ENCODE measurements at places on chromosomes 11 and 22.

DNA sequence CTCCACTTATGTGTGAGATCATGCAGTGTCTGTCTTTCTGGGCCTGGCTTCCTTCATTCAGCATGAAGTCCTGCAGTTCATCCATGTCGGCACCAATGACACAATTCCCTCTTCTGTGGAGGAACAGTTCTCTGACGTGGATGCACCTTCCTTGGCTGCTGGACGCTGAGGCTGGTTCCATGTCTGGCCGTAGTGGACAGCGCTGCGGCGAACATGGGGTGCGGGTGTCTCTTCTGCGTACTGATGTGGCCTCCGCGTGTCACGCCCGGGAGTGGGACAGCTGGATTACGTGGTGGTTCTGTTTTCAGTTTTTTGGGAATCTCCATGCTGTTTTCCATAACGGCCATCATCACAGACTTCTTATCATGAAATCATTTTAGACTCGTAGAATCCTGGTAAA, 16.9 kb upstream of the MUC2 start:
- DNase-seq: no peak

DNA sequence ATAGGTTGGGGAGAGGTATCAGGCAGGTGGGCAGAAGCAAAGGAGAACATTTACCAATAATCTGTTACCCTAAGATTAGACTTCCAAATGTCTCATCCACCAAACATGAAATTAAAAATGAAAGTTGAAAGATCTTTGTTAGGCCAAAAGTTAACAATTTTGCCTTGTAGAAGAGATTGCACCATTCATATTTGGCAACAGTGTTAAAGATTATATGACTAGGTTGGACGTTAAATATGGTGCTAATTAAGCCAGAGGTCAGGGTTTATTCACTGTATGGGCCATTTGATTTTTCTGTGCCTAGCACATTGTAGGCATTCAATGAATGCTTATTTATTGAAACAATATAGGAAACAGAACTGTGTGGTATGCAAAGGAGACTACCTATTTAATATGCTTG, 126.1 kb upstream of the SLC5A12 start:
- DNase-seq: no peak

GRCh38 chr11:7222619-7223018, 29.1 kb upstream of the SYT9 start:
- no peak for DNase-seq

DNA sequence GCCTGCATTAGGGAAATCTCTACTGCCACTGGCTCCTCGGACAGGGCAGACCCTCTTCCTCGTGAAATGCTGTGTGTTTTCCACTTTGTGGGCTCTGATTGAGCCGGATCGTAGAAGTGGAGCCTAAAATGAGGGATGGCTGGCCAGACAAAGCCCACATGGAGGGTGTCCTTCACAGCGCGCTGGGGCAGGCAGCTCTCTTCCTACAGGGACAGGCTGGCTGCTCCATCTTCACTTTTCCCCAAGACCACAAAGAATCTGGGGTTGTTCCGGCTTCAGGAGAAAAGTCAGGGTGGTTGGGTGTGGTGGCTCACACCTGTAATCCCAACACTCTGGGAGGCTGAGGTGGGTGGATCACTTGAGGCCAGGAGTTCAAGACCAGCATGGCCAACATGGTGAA, 94.9 kb downstream of the MORC2 start:
- no peak for DNase-seq

DNA sequence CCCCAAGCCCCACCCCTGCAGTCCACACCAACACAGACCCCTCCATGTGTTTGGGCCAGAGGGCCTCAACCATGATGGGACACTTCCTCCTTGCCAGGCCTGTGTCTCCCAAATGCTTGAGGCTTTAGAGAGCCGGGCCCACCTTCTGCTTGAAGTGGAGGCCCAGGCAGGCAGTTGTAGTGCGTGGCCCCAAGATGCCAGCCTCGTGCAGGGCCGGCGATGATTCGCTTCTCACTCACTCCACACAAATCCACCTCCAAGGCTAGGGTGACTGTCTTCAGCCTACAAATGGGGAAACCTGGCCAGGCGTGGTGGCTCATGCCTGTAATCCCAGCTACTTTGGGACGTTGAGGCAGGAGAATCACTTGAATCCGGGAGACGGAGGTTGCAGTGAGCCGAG, 5.7 kb downstream of the PRR5 start:
- DNase-seq: peak; percentile 56

DNA sequence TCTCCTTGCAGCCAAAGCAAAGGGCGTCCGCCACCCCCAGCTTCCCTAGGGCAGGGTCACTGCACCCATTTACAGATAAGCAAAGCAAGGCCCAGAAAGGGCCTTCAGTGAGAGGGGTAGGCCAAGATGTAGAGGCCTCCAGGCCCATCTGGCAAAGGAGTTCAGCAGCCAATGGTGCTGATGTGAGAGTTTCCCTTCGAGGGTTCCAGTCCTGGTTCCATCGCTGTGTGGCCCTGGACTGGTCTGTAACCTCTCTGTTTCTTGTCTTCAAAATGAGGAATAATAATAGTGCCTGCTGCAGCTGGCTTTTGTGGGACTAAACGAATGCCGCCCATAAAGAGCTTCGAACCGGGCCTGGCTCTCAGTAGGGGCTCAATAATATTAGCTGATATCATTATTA, 4.0 kb downstream of the ELFN2 start:
- DNase-seq: no peak

- no peak for DNase-seq
Measured at GRCh38 chr11:115929618-115930129, 425.5 kb upstream of the CADM1 start.

DNA sequence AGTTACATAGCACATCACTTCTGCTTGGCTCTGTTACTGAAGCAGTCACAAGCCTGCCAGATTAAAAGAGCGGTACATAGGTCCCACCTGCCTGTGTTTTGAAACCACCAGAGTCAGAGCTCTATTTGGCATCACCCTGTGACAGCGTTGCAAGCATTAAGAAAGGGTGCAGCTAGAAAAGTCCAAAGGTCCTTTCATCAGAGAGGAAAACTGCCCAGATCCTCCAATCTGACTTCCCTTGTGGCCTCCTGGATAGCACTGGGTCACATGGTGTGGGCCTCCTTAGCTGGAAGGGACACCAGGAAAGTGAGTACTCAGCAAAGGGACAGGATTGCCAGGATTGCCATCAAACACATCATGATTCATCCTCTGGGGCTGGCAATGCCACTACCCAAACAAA, 22.9 kb downstream of the STX3 start:
- DNase-seq: no peak

DNA sequence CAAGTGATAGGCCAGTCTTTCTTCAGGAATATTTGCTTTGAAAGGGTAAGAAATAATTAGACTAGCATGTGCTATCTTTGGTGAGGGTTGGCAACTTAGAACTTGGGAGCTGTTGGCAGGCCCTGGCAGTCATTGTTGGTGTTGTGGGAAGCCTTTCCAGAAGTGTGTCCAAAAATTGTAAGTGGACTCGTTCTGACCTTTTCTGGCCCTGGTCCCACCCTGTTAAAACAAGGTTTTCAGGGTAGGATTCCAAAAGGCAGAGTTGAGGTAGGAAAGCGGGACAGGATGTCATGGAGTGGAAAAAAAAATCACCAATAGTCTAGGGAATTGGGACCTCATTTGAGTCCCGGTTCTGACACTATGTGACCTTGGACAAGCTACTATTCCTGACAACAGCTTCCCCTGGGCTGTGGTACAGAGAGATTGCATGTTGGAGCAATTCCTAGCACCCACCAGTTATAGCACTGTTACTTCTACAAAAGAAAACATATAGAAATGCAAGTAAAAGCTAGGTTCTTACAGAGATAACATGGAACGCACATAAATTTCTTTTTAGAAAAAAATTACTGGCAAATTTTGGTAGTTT, 299.3 kb upstream of the DDI1 start:
- DNase-seq: no peak

GRCh38 chr22:30556388-30556787, 9.8 kb upstream of the SEC14L6 start:
- no peak for DNase-seq

DNA sequence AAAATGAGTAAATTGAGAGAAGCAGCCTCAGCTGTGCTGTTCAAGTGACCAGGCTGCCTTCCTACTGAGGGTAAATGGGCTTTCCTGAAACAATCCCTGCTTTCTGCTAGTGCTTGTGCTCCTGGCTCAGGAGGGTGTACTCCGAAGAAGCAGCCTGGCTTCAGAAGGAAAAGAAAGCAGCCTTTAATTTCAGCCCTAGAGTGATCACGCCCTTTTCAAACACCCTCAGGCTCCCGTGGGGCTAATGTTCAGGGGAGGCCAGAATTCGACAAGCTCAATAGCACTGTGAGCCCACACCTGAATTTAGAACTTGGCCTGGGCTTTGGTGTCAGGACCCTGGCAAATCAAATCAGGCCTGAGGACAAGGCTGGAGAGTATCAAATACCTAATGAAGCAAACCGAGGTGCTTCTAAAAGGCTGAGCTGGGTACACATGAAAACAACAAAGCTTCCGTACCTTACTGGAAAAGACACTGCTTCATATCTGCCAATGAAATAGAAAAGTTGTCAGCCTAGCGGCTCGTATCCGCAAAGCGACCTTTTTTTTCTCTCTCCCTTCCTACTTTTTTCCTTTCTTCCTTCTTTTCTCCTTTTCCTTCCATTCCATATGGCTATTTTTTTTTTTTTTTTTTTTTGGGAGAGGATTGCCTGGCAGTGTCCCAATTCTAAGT, 387.8 kb downstream of the SOX6 start:
- DNase-seq: peak; percentile 22

DNA sequence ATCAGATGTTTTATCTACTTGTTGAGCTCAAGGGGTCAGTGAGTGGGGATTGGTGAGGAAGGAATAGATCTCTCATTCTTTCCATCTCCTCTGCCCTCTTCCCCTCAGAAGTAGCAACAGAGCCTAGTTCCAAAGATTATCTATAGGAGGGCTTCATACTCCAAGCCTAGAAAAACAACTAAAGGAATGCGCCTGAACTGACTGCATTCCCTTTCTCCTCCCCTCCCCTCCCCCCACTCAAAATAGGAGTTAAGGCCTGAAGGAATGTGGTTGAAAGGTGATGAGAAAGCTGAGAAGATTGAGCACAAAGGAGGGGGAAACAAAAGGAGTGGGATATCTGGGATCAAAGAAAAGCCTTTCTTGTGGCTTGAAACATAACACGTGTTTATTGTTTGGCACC, 10.5 kb downstream of the EMSY start:
- DNase-seq: no peak

- DNase-seq: no peak
Measured at GRCh38 chr11:129804012-129804411, 11.6 kb upstream of the TMEM45B start.

DNA sequence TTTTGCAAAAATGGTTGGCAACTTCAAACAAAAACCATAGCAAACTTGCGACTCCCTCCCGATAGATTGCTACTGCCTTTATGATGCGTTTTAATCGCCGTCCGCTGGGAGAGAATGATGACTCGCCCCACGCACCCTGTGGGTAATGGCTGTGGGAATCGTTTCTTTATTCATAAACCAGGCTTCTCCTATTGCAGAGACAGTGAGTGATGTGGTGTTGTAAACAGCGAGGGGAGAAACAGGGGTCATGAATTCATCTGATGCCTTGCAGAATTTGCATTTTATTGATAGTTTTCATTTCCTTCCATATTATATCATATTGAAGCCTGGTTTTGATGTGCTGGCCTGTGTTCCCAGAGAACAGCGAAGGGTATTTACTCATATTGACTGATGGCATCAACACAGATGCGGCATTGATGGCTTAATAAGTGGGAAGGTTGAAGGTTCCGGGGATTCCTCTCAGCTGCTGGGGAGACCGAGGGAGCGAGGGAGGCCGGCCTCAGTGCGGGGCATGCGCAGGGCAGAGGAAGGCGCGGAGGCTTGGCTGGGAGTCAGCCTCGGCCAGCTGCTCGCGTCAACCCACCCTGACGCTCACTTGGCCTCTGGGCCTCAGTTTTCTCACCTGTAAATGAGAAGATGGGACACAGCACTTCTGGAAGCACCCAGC, 41.3 kb downstream of the ARHGAP8 start:
- no peak for DNase-seq

GRCh38 chr11:28384418-28384817, 276.2 kb downstream of the METTL15 start:
- peak; percentile 91 for DNase-seq

DNA sequence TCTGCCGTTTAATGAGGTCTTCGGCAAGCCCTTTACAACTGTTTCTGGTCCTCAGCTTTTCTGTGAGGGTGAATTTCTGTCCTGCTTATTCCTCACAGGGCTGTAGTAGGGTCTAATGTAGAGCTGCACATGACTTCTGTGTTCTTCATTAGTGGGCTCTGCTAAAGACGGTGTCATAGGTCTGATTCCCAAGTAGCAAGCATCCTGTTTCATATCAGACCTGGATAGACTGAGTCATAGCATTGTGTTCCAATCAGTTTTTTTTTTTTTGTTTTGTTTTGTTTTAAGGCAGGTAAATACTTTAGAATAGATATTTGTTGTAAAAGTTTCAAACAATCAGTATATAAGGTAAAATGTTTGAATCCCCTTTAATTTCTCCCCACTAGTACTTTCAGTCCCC, 35.4 kb downstream of the BIRC2 start:
- no peak for DNase-seq

DNA sequence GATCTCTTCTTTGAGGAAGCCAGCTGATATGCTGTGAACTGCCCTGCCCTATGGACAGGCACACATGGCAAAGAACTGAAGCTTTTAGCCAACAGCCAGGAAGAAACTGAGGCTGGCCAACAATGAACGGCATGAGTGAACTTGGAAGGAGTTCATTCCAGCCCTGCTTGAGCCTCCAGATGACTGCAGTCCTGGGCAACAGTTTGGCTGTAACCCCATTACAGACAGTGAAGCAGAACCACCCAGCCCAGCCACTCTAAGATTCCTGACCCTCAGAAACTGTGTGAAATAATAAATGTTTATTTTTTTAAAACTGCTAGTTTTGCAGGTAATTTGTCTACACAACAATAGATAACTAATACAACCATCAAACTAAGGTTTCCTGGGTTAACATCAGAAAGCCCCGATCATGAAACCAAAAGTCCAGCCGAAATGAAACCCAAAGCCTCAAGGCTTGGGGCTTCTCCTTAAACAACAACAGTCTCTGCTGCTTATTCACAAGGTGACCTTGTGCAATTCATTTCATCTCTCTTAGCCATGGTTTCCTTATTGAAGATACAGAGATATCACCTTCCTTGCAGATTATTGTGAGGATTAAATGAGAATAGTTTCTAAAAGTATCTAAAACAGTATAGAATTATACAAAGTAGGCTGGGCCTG, 31.4 kb downstream of the PAK1 start:
- no peak for DNase-seq

DNA sequence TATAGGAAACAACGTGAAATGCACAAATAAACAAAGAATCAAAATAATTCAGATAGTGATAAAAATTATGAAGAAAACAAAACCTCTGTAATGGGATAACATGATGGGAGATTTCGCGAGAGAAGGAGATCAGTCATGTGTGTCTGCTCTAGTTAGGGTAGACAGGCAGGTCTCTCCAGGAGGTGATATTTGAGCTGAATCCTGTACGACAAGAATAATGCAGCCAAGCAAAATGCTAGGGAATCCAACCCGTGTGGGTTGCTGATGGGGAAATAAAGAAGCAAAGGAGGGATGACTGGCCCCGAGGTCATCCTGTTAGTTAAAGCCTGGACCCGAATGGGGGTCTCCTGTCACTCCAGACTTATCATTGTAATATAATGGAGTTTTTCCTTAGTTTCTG, 16.0 kb downstream of the MAML2 start:
- no peak for DNase-seq

GRCh38 chr11:86446924-86447285, 72.2 kb downstream of the CCDC81 start:
- DNase-seq: no peak

GRCh38 chr11:472816-473215, 22.7 kb downstream of the PTDSS2 start:
- no peak for DNase-seq

- DNase-seq: peak; percentile 39
Measured at GRCh38 chr11:117986981-117987574, 884 bp downstream of the IL10RA start.

Data from mammary epithelial cell (primary cell).